ENCODE measurements at places on chromosomes 12 and 14.

GRCh38 chr12:85979641-85980040 is 105.5 kb downstream of the NTS start:
- DNase-seq: no peak

DNA sequence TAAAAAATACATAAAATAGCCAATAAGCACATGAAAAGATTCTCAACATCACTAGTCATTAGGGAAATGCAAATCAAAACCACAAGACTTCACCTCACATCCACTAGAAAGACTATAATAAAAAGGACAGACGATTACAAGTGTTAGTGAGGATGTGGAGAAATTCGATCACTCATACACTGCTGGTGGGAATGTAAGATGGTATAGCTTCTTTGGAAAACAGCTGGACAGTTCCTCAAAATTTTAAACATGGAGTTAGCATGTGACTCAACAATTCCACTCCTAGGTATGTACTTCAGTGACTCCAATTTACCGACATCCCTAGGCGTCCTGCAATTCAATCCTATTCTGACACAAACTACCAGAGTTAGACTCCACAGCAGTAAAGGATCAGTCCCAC is 13.7 kb downstream of the TRIM9 start:
- DNase-seq: no peak

- no peak for DNase-seq
These were observed 6.0 kb upstream of the PRMT5 start for GRCh38 chr14:22935156-22935555.

- no peak for DNase-seq
These were observed 187.8 kb upstream of the AMIGO2 start for GRCh38 chr12:47267571-47267970.

DNA sequence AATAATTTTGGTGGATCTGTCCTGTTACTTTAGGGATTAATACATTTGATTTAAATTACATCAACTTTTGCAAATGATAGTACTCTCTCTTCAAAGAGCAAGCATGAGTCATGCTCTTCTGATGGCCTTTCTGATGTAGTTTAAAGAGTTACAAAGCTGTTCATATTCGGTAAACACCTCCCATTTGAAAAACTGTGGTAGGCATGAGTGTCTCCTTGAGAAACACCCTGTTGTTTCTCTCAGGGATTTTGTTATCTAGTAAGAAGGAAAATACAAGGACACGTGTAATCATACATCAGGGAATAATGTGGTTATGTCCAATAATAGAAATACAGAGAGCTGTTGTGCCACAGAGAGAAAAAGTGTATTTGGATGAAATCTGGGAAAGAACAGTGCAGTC is 53.3 kb upstream of the E2F7 start:
- no peak for DNase-seq

DNA sequence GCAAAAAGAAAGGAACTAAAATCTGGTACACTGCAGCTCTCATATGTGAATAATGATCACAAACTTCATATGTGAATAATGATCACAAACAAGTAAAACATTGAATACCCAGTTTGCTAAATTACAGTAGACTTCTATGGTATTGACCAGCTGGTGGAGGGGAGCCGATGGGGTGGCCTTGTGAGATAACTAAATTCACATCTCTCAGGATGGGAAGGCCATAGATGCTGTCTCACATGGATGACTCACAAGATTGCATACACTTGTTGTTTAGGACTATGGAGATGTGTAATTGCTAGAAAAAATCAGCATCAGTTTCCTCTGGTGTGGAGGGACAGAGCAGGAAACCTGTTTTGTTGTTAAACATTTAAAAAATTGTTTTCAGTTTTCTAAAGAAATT is 49.2 kb downstream of the ACACB start:
- DNase-seq: no peak

- DNase-seq: no peak
These were observed 199.5 kb downstream of the ANO6 start for GRCh38 chr12:45415393-45415817.

DNA sequence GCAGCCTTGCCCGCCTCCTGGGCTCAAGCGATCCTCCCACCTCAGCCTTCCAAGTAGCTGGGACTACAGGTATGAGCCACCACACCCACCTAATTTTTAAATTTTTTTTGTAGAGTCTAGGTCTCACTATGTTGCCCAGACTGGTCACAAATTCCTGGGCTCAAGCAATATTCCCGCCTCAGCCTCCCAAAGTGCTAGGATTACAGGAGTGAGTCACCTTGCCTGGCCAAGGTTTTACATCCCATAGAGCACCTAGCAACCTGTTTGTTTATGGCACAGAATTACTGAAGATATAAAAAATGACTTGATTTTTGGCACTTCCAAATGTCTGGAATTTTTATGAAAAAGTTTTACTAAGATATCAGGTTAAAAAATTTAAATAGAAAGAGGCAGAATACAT is 16.5 kb downstream of the MYO1A start:
- DNase-seq: no peak

DNA sequence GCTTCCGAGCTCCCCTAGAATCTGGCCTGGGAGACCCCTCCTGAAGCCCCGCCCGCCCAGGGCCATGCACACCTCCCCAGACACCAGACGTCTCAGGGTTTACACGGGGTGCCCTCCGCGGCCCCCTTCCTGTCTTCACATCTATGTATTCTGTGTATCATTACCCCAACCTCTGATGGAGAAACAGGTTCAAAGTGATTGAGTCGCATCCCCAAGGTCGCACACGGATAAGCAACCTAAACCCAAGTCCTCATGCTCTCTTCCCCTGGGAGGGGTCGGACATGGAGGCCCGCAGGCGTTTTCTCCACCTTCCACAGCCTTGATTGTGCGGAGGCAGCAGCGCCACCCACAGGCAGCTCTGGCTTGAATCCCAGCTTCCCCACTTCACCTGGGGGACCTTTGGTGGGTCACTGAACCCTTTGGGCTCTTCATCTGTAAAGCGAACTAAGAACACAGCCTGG is 237.3 kb downstream of the BCL11B start:
- DNase-seq: no peak

DNA sequence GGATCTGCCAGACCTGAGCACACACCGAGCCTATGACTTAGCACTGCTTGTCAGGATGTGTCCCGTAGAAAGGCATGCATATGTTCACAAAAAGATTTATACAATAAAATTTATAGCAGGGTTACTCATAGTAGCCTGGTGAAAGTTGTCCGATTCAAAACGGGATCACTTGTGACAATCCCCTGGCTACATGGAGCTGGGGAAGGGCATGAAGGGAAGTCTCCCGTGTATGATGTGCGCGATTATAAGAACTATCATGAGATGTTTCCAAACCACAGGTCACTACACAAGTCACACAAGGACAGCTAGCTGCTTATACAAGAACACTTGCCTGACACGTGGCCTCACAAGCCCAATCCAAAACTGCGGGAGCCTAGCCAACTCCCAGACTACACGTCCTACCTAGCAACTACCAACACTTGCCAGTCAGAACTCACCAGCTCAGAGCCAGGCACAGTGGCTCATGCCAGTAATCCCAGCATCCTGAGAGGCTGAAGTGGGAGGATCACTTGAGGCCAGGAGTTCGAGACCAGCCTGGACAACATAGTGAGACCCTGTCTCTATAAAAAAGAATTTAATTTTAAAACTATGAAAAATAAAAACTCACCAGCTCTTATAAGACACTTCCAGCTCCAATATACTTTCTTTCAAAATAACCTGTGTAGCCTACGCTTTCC is 7.5 kb upstream of the CDCA4 start:
- DNase-seq: no peak

DNA sequence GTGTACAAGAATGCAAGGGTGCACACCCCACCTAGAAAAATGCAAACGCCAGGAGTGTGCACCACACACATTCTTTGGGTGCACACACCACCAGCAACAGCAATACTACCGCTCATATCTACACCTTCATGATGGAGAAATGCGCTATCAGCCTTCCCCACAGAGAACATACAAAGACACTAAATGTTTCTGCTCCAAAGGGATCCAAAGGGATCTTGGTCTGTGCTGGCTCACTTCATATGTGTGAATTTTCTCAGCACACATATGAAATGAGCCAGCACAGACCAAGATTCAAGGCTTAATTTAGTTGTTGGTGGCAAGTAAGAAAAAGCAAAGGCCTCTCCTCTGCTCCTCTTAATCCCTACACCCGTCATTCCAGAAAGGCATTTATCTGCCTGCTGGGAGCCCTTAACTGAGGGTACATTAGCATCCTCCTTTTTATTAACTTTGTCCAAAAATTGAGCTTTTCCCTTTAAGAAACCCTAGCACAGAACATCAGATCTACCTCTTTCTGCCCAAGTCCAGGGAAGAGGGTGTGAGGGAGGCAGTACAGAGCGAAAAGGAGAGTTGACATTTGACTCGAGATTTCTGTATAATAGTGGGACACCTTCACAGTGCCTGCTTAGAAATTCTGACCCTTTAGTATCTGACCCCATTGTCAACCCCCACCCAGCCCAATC is 8.3 kb downstream of the BMP4 start:
- DNase-seq: no peak

DNA sequence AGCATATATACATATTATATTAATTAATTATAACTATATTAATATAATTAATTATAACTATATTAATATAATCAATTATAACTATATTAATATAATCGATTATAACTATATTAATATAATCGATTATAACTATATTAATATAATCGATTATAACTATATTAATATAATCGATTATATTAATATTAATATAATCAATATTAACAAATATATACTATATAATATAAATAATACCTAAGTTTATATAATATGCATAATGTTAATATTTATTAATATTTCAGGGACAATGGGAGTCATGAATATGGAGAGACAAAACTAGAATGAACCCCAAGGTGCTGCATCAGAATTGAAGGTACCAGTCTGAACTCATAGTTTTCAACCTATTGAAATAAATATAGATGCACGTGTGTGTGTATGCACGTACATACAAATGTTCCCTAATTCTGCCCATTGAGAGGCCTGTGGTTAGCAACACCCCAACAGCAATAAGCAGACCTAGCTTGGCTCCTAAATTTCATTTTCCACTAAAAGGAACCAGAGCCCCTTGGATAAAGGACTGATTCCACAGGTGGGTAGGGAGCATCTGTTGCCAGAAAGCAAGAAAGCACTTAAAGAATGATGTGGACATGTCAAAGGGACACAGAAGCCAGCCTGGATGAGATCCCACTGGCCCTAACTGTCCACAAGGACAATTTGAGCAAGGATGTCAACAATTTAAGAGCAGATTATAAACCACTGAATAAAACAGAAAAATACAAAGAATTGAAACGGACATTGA is 21.3 kb downstream of the SSH1 start:
- DNase-seq: no peak

GRCh38 chr12:95102916-95103671 is 29.7 kb upstream of the NR2C1 start:
- DNase-seq: peak; percentile 32

DNA sequence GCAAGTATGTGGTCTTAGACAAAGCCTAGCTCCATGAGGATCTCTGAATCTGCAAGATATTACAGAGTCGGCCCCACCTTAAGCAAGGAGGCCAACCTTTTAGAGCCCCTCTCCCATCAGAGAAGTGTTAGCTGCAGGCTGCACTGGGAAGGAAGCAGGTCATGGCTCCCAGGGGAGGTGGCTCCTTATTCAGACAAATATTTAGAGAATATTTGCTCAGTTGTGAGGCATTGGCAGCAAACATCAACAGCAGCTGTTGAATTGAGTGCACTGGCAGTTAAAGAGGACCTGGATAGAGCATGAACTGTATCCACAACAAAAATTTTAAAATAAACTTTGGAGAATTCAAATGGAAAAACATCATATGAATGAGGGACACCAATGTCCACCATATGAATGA is 44.7 kb downstream of the FSCB start:
- DNase-seq: no peak

GRCh38 chr14:90809530-90810312 is 6.5 kb downstream of the TTC7B start:
- no peak for DNase-seq

Measured in activated CD4-positive, alpha-beta T cell treated with anti-CD3 and anti-CD28 coated beads for 4 hours (primary cell).